ENCODE measurements at places on chromosomes 12 and 14. TPM values are rescaled to one million over a fixed set of nuclear protein-coding genes. Genes with fewer than 3 reads are reported as not detected.

CMA1 gene
- polyA plus RNA-seq: 0.53 TPM

KRT2 gene
- not detected for polyA plus RNA-seq

BBOF1 gene
- polyA plus RNA-seq: 15.1 TPM

EFS gene
- 42.5 TPM for polyA plus RNA-seq

GRCh38 chr12:93957870-93958269 lies 190.5 kb upstream of the PLXNC1 start:
- DNase-seq: no peak

GRCh38 chr14:63228217-63228616 lies 24.0 kb downstream of the RHOJ start:
- no peak for DNase-seq

DNA sequence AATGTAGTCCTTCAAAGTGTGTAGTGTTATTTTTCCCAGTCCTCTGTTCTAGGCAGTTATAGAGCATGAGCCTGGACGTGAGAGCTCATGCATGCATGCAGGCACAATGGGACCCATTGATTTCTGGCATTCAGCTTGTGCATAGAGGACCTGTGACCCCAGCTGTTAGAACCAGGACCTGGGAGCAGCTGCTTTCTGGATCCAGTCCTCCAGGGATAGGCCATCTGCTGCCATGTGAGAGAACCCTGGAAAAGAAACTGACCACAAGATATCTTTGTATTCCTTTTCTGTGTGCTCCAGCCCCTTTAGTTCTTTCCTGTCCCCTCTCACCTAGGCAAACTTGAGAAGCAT lies 76.9 kb downstream of the SUSD6 start:
- no peak for DNase-seq

- no peak for DNase-seq
Observed at GRCh38 chr12:104743202-104743580, 214.9 kb downstream of the SLC41A2 start.

DNA sequence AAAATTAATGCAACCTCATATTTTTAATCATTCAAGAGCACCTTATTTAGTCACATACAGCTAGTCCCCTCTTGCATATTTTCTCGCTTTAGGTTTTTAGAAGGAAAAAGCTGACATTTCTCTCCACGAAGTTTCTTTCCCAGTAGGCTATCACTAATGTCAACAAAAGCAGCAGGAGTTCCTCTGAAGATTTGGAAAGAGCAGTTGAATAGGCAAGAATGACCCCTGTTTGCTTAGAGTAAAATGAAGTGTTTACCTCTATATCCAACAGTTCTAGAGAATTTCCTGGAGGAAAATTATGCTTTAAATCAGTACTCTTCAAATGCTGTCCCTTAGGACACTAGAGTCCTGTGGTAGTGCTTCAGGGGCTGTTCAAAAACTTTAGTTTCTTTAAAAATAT lies 188.1 kb upstream of the PRKD1 start:
- DNase-seq: no peak

GRCh38 chr12:12441429-12441807 lies 84.5 kb downstream of the BORCS5 start:
- DNase-seq: no peak

All from muscle of arm (tissue), 14 donors.